ENCODE measurements at places on chromosomes 6 and 20.

- DNase-seq = no peak
Observed at GRCh38 chr6:168121303-168121665, 42.3 kb upstream of the FRMD1 start.

- DNase-seq = no peak
Observed at GRCh38 chr6:166285233-166285632, 23.0 kb downstream of the PRR18 start.

- DNase-seq = no peak
Observed at GRCh38 chr6:51015394-51015793, 196.7 kb downstream of the TFAP2B start.

DNA sequence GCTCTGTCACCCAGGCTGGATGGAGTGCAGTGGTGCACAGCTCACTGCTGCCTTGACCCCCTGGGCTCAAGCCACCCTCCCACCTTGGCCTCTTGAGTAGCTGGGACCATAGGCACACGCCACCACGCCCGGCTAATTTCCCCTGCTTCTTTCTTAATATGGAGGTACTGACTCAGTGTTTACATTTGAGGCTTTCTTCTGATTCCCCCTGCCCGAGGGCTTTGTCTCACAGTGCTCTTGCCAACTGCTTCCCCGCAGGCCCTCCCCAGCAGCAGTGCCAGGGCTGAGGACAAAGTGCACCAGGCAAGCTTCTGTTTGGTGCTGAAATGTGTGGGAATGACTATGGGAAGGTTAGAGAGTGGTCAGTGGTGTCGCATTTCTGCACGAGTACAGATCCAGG, 34.8 kb downstream of the NR2E1 start:
- no peak for DNase-seq

DNA sequence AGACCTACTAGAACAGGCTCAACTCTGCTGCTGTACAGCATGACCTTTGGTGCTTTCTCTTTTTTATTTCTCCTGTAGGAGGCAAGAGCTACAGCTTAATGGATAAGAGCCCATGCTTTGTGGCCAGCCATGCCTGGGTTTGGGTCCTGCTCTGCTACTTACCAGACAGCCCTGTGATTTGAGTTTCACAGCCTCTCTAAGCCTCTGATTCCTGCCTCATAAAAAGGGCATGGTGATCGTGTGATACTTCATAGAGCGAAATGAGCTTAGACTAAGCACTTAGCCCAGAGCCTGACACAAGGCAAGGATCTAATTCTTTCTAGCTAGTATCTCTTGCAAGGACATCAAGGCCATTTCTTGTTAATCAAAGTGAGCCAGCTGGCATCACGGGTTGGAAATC, 19.3 kb upstream of the PDE7B start:
- no peak for DNase-seq

DNA sequence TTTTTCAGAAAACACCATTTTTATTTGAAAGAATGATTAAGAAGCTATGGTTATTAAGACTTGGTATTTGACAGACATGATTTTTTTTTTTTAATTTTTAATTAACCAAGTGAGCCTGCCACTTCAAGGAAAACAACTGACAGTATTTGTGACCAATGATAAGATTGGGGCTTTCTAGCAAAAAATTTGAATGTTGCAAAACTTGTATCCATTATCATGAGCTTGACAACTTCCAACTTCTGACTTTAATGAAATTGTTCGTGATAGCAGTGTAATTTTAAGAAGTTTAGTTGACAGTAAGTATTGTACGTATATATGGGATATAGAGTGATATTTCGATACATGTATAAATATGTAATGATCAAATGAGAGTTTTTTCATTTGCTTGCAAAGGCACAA, 21.6 kb upstream of the POM121L2 start:
- no peak for DNase-seq
